Effector CD4-positive, alpha-beta T cell (primary cell): ENCODE measurements at places on chromosomes 4 and X.

DNA sequence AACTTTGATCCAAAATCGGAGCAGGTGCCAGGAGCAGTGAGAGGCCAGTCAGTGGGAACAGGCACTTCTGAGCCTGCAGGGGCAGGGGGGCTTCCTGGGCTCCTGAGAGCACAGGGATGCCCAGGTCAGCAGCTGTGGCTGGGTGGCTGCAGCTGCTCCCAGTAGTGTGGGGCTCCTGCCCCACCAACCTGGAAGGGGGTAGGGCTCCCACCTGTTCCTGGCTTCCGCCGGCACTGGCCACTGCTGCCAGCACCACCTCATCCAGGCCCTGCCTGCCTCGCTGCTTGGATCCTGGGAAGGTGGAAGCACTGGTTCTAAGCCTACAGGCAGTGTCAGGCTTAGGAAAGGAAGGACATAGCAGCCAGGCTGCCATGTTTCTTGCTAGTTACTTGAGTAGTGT, 18.6 kb downstream of the GRK4 start:
- no peak for DNase-seq

DNA sequence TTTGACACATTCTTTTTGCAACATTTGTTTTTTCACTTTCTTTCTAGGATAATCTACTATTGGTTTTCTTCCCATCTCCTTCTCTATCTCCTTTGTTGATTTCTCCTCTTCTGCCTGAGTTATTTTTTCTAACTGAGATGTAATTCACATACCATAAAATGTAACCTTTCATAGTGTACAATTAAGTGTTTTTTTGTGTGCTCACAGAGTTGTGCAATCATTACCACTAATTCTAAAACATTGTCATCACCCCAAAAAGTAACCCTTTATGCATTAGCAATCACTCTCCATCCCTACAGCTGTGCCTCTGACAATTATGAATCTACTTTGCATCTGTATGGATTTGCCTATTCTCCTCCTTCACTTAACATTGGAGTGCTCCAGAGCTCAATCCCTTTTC, 66.6 kb upstream of the FHL1 start:
- no peak for DNase-seq

DNA sequence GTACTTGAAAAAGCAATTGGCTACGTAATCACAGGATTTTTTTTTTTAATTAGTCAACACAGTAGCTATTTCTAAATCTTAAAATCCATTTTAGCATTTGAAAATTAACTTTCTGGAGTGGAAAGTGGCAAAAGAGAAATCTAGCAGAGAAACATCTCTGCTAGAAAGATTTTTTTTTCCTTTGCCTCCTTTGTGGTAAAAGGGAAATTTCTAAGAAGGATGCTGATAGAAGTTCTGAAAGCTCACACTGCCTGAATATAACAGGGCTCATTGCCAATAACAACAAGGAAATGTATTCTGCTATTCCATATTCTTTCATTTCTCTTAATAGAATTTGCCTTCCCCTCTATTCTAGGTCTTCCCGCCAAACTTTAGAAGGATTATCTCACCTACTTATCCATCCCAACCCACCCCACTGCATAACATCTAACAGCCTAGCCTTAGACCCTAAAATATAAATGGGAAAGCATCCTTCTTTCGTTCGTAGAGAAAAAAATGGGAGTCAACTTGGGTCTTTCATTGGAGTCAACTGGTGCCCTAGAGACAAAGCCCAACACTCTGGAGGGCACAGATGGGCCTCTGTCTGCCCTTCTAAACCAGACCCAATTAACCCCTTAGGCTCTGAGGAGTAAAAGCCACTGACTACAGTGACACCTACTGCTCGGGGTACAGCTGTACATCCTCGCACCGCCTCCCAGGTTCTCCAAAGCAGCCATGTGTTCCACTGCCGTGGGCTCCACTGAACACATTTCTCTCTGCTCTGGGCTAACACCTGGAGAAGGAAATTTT, 103.9 kb downstream of the MAML3 start:
- no peak for DNase-seq

- no peak for DNase-seq
These were observed 174.6 kb downstream of the INPP4B start for GRCh38 chr4:142671516-142671915.

DNA sequence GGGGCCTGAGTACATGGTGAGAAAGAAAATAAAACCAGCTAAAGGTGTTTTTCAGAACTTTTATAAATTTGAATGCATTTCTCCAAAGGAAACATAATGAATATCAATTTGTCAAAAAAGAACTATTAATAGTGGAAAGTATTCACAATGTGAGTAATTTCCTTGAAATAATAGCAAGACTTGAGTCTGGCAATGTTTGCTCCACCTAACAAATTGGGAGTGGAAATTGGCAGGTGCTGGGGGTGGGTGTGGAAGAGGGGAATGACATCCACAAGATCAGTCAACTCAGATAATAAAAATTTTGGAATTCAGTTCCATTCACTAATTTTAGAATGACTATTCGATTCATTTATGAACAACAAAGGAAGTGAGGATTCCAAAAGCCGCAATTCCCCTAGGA, 884.8 kb upstream of the SLIT2 start:
- DNase-seq, result no peak

GRCh38 chrX:13373431-13374187, 53.8 kb upstream of the ATXN3L start:
- DNase-seq, result no peak

DNA sequence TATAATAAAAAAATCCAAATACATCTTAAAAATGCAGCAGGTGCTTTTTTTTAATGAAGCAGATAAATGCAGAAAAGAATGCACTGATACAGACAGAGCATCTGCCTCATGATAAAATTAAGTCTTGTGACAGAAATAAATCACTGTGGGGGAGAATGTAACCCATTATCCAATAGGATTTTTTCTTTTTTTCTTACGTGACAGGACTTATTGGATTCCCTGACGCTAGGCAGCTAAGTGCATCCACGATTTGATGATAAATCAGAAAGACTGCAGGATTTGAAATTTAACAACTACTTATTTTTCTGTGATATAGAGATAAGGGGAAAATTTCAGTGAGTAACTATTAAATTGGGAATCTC, 110.6 kb upstream of the PPARGC1A start:
- DNase-seq, result no peak

GRCh38 chr4:57148831-57149505, 38.8 kb upstream of the IGFBP7 start:
- no peak for DNase-seq

GRCh38 chr4:17327591-17327990, 184.3 kb downstream of the QDPR start:
- no peak for DNase-seq

GRCh38 chr4:117447925-117448324, 362.5 kb upstream of the TRAM1L1 start:
- DNase-seq, result no peak

DNA sequence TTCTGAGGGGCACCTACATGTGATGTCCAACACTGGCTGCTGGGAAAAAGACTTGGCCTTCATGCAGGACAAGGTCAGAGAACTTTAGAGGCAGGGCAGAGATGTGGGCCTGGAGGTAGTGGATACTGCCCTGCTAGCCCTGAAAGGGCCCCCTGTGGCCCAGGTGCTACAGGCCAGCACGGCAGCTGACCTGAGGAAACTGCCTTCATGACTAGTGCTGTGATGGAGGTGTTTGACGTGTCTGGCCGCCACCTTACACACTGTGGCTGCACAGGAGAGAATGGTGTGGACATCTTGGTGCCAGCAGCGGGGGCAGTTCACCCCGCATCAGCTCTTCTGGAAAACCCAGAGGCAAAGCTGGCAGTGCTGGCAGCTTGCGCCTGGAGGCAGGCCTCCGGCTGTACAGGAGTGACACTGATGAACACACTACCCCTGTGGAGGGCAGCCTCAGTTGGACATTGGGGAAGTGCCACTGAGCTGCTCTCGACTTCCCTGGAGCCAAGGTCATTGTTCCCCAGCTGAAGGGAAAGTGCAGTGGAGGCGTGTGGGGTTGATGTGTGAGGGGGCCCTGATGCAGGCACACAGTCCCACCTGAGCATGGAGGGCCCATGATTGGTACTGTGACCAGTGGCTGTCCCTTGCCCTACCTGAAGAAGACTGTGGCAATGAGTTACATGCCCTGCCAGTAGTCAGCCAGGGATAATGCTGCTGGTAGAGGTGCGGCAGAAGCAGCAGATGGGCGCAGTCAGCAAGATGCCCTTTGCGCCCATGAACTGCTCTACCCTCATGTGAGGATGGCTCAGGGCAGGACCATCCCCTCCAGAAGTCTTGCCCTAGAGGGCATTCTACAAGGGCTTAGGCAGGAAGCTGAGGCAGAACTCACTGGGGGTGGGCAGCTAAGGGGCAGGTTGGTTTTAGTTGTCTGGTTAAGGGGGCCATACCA, 36.9 kb downstream of the COQ2 start:
- no peak for DNase-seq

DNA sequence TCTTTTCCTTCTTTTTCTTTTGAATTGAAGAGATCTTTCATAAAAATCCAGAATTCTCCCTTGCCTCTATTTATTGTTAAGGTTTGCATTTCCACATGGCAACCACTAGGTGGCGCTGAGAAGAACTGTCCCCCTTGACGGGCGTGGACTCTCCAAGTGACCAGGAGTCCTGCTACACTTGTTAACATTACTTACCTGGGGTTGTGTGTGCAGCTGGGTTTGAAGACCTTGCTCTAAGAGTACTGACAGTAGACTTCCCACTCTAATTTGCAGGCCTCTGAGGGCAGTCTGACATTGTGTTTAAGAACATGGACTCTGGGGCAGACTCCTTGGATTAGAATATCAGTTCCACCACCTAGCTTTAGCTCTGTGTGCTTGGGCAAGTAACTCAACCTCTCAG, 52.8 kb downstream of the GPRIN3 start:
- DNase-seq, result peak; percentile 16

- DNase-seq, result no peak
These were observed 229.6 kb downstream of the UNC5C start for GRCh38 chr4:95319169-95319568.
